ENCODE measurements at places on chromosomes 5 and 9.

DNA sequence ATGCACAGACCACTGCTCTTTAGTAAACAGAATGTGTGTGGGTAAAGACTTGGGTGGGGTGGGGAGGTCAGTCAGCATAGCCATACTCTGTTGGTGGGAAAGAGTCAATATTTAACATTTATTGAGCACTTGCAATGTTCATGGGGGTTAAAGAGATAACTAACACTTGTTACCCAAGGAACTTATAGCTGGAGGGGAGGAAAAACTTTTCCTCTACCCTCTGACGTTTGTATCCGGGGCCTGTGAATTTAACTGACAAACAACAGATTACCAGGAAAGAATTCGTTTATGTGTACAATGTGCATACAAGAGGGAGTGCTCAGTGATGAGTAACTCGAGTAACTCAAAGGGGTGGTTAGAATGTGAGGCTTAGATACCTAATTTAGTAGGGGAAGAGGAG, 6.8 kb upstream of the CLINT1 start:
- DNase-seq, result peak; percentile 56

- peak; percentile 55 for DNase-seq
These were observed 10.8 kb upstream of the CCDC69 start for GRCh38 chr5:151234476-151235238.

DNA sequence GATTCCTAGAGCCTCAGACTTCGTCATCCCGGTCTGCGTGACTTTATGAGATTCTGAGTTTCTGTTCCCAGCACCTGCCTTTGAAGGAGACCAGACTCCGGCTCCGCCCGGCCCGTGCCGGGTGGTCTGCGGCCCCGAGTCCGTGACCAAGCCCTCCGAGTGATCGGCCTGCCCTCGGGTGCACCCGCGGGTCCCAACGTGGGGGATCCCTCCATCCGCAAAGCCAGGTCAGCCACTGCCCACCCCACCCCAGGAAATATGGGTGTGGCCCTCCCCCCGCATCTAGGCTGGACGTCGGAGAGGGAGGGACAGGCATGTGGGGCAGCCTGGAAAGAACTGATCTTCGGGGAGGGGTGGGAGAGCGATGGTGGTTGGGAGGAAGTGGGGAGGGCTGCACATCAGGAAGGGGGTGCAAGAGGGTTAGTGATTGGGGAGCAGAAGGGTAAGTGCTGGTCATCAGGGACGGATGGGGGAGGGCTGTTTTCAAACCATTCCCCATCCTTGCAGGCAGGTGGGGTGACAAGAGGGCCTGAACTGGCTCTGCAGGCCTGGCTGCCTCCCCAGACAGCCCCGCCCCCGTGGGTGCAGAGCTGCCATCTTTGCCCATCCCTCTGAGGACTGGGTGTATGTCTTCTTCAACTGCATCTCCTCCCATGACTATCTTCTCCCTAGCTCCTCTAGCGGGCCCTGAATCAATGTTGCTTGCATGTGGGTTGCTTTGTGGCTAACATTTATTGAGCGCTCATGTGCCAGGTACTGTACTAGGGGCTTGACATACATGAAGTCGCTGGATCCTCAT, 747 bp downstream of the LRSAM1 start:
- DNase-seq, result peak; percentile 66

GRCh38 chr9:134388289-134388808, 62.1 kb downstream of the RXRA start:
- DNase-seq, result no peak

DNA sequence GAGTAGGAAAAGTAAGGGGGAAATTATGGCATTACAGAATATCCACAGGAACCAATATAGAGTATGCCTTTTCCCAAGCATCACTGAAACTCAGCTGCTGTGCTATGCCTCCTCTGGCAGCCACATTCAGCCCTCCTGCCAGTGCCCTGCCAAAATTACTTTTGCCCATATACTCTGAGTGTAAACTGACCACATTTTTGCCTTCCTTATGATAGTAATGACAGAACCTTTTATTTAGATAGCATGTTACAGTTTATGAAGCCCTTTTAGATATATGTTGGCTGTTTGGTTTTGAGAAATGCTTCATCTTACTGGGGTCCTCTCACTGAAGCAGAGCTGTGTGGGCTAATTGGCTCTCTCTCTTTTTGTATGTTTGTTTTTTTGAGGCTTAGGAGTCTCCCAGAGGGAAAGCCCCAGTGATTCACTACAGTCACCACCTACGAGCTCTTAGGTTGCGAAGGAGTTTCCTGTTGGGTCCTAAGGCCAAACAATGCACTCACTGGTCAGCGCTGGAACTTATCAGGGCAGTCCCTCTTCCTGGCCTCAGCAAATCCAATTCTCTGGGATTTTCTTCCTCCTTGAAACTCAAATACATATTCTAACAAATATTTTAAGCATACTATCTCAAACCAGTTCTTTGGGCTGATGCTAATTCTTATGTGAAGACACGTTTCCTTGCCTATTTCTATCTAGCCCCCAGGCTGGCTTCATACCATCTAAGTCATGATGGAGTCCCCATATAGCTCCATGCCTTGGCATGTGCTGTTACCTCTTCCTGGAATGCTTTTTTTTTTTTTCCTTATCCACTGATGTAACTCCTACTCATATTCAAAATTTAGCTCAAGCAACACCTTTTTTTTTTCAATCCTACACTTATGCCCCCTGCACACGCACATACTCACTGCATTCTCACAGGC, 3.7 kb downstream of the PHF24 start:
- DNase-seq, result peak; percentile 38

GRCh38 chr9:85430659-85431338, 311.0 kb downstream of the AGTPBP1 start:
- DNase-seq, result no peak

- DNase-seq, result peak; percentile 71
These were observed 131.8 kb upstream of the ACOT12 start for GRCh38 chr5:81525690-81526089.

- no peak for DNase-seq
These were observed 5.4 kb upstream of the ABO start for GRCh38 chr9:133280392-133280791.

GRCh38 chr5:94784536-94785505, 166.4 kb downstream of the SLF1 start:
- DNase-seq, result no peak

DNA sequence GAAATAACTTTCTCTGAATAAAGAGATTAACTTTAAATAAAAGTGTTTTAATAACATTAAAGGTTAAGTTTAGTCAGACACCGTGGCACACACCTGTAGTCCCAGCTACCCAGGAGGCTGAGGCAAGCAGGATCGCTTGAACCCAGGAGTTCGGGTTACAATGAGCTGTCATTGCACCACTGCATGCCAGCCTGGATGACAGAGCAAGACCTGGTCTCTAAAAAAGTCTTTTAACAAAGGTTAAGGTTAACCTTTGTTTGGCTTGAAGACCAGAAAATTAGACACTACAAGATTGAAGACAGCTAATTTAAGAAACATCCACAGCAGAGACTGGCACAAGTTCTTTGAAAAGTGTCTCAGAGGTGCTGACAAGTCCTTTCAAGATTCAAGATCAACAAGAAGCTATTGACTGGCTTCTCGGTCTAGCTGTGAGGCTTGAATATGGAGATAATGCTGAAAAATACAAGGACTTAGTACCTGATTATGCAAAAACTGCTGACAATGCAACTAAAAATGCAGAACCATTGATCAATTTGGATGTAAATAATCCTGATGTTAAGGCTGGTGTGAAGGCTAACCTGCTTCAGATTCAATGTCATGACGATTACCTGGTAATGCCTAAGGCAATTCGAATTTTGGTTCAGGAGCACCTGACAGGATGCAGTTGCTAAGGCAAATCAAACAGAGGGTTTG, 48.8 kb downstream of the FAM81B start:
- no peak for DNase-seq

GRCh38 chr5:170571875-170572852, 68.3 kb downstream of the KCNIP1 start:
- no peak for DNase-seq

- no peak for DNase-seq
These were observed 15.1 kb upstream of the SLC2A6 start for GRCh38 chr9:133493845-133494540.

- no peak for DNase-seq
These were observed 39.6 kb downstream of the MACIR start for GRCh38 chr5:103298117-103298516.

DNA sequence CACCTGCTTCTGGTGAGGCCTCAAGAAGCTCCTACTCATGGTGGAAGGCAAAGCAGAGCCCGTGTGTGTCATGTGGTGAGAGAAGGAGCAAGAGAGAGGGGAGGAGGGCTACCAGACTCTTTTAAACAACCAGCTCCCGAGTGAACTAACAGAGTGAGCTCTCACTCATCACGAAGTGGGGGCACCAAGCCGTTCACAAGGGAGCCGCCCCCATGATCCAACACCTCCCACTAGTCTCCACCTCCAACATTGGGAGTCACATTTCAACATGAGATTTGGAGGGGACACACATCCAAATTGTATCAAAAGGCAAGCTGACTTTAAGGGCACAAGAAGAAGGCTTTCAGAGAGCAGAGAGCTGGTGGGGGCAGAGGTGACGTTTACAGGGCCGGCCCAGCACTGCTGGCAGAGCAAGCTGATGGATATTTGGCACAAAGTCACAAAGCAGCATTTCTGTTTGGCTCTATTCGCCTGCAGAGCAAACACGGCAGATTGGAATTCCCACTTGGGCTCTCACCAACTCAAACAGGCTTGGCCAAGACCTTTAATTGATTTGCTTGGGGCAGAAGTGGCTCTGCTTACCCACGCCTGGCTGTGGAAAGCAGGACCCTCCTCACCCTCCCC, 20.0 kb downstream of the PITX1 start:
- DNase-seq, result peak; percentile 20

GRCh38 chr5:72328172-72328571, 8.0 kb downstream of the PTCD2 start:
- DNase-seq, result peak; percentile 52

DNA sequence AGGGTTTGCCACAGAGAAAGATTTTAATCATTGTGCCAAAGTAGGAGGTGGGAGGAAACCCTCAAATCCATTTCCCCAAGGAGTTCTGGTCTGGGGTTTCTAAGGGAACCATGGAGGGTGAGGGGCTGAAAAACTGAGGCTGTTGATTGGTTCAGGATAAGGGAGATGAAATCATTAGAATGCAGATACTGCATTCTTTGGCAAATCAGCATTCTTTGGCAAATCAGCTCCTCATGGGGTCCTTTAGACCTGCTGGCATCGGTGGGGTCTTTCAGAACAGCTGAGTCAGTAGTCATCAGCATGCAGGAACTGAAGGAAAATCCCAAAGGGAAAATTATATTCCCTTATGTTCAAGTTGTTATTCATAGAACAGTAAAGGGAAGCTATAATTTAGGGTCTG, 585.5 kb downstream of the ISL1 start:
- no peak for DNase-seq

- peak; percentile 6 for DNase-seq
These were observed 40.0 kb downstream of the NIM1K start for GRCh38 chr5:43231977-43232376.

GRCh38 chr5:171639205-171639621, 146.4 kb upstream of the SMIM23 start:
- no peak for DNase-seq

- no peak for DNase-seq
These were observed 47.2 kb upstream of the OR13F1 start for GRCh38 chr9:104456831-104457230.

DNA sequence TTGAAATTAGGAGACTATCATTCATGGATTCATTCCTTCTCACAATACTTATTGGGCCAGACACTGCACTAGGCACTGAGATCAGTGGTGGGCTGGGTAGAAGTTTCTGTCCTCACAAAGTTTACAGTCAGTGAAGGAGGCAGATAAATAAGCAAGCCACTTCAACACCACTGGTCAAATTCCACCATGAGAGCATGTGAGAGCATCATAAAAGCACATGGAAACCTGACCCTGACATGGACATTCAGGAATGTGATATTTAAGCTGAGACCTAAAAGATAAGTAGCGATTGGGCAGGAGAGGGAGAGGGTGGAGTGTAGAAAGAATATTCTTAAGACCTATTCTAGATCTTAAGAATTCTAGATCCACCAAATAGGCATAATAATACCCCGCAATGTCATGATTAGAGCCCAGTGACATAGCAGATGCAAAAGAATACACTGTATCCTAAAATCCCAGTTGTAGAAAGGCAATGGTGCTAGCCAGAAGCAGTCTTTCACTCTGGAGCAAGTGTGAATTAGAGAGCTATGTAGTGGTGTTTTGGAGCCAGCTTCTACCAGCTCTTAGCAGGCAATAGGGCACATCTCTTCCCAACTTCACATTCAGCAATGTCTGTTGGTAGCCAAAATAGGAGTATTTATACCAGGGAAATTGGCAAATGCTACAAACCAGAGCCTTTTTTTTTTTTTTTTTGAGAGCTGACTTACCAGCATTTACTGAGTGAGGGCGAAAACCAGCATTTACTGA, 46.4 kb downstream of the SH3RF2 start:
- peak; percentile 38 for DNase-seq

DNA sequence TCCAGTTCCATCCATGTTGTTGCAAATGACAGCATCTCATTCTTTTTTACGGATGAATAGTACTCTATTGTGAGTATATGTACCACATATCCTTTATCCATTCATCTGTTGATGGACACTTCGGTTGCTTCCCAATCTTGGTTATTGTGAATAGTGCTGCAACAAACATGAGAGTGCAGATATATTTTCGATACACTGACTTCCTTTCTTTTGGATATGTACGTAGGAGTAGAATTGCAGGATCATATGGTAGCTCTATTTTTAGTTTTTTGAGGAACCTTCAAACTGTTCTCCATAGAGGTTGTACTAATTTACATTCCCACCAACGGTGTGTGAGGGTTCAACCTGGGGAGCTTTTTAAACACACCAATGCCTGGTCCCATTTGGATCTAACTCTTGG, 22.3 kb downstream of the GALNT12 start:
- DNase-seq, result no peak

DNA sequence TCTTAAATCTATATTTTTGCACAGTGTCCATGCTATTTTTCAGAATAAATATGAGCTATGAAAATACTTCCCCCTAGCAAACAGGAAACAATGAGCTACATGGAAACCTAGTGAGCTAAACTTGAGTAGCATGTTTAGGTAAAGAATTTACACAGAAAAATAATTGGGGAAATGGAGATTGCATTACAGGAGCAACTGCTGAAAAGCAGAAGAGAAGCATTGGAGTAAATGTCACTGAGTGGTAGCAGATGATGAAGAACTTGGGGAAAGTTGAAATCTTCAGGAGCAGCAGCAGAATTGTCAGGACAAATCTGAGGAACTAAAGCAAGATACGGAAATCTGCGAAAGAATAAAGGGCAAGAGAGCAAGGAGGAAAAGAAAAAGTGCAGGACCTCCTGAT, 610.3 kb downstream of the TLE1 start:
- no peak for DNase-seq

GRCh38 chr9:105679257-105680022, 14.9 kb upstream of the TMEM38B start:
- DNase-seq, result no peak
